ENCODE measurements at places on chromosomes 11 and 22. TPM values are rescaled to one million over a fixed set of nuclear protein-coding genes. Genes with fewer than 3 reads are reported as not detected.

Gene DLG2
- 3.7 TPM for total RNA-seq

Gene SERHL2
- total RNA-seq, result 0.27 TPM

Gene CNTF
- total RNA-seq, result 4.0 TPM

Gene DNAJB7
- not detected for total RNA-seq

Gene PACSIN2
- total RNA-seq, result 31.3 TPM

Gene TMEM121B
- total RNA-seq, result 0.13 TPM

Gene CECR2
- 0.37 TPM for total RNA-seq

Gene PLEKHB1
- 92.9 TPM for total RNA-seq

Gene OR8K3
- not detected for total RNA-seq

Gene OTOG
- total RNA-seq, result not detected

Gene TEX12
- 0.92 TPM for total RNA-seq

Gene AQP11
- 0.73 TPM for total RNA-seq

Gene OR4D5
- total RNA-seq, result not detected

Gene RIN1
- total RNA-seq, result 12.5 TPM

Gene OR8H2
- total RNA-seq, result not detected

Gene INS
- total RNA-seq, result not detected

Gene PIWIL4
- total RNA-seq, result 0.80 TPM

Gene PANX2
- total RNA-seq, result not detected

Gene SMTNL1
- total RNA-seq, result not detected
